ENCODE measurements at places on chromosomes 2 and 18. TPM values are rescaled to one million over a fixed set of nuclear protein-coding genes. Genes with fewer than 3 reads are reported as not detected.

- no peak for DNase-seq
These were observed 97.0 kb upstream of the PAPOLG start for GRCh38 chr2:60659026-60659425.

DNA sequence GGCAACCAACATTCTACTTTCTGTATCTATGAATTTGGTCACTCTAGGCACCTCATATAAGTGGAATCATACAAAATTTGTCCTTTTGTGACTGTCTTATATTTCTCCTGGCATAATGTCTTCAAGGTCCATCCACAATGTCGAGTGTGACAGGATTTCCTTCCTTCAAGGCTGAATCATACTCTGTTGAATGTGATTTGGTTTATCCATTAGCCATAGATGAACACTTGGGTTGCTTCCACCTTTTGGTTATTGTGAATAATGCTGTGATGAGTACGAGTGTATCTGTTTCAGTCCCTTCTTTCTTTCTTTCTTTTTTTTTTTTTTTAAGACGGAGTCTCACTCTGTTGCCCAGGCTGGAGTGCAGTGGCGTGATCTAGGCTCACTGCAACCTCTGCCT lies 311.3 kb downstream of the TGIF1 start:
- DNase-seq, result no peak

DNA sequence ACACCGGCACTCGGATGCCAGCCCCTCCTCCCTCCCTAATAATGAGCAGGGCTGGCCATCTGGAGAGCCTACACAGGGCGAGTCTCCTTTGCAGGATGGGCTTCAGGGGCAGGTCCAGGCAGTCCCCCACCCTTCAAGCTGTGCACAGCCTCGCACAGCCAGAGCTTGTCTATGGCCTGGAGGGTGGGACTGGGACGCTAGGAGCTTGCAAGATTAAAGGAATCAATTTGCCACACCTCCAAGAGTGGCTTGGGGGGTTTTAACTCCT lies 43.9 kb upstream of the OTOF start:
- no peak for DNase-seq

DNA sequence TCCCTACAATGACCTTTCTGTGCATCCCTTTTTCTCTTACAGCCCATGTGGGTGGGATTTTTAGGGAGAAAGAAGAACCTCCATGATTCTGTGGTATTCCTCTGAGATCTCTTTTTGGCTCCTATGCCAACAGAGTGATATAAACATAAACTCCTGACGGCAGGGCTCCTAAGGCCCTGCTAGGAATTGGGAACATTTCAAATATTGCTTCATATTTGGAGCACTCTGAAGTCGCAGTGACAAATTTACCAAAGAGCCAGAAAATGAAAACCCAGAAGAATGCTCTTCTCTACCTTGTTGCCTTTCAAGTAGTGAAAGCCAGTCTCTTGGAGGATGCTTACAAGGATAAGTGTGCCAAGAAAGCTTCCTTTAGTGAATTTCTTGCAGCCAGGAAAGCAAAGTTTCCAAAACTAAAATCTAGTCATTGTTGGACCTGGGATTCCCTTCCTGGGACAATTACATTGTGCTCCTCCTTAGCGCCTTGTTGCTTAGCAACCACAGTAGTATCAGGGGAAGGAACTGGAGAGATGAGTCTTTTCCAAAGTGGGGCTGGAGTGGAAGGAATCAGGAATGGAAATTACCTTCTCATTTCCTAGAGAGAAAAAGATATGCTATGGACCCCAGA lies 7.3 kb upstream of the SETBP1 start:
- DNase-seq, result no peak

GRCh38 chr2:163711258-163711657 lies 24.6 kb downstream of the FIGN start:
- no peak for DNase-seq

STEAP3 gene
- 13.1 TPM for total RNA-seq

CPO gene
- not detected for total RNA-seq

ANKRD23 gene
- 6.0 TPM for total RNA-seq

HOXD8 gene
- total RNA-seq, result 9.9 TPM
